D341Med (cell line): ENCODE measurements at places on chromosomes 6 and 20.

GRCh38 chr6:161377116-161377515, 103.3 kb upstream of the AGPAT4 start:
- no peak for DNase-seq

DNA sequence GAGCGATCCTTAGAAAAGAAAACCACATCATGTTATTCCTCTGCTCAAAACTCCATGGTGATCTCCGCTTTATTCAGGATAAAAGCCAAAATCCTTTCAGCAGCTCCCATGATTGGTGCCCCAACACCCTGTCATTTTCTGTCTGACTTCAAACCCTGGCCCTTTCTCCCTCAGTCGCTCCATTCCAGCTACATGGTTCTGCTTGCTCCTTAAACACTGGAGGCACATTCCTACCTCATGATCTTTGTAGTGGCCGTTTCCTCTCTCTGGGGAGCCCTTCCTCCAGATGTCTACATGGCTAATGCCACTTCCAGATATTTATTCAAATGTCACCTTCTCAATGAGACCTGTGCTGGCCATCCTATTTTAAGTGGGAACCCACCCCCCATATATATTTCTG, 100.8 kb downstream of the CAP2 start:
- no peak for DNase-seq

DNA sequence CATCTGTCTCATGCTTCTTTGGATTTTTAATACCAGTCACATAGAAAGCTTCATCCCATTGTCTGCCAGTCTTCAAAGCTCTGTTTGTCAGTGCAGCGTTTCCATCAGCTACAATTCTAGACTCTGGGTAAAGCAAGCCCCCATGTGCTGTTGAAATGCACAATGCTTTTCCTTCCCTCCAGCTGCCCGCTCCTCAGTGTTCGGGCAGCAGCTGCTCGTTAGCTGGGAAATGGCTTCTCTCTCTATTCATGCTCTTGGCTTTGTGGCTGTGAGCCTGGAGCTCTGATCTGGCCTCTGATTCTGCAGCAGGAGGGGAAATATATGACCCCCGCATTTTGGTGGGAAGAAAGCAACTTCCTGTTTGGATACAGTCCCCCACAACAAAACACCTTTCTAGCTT, 213.0 kb upstream of the CDYL start:
- no peak for DNase-seq

DNA sequence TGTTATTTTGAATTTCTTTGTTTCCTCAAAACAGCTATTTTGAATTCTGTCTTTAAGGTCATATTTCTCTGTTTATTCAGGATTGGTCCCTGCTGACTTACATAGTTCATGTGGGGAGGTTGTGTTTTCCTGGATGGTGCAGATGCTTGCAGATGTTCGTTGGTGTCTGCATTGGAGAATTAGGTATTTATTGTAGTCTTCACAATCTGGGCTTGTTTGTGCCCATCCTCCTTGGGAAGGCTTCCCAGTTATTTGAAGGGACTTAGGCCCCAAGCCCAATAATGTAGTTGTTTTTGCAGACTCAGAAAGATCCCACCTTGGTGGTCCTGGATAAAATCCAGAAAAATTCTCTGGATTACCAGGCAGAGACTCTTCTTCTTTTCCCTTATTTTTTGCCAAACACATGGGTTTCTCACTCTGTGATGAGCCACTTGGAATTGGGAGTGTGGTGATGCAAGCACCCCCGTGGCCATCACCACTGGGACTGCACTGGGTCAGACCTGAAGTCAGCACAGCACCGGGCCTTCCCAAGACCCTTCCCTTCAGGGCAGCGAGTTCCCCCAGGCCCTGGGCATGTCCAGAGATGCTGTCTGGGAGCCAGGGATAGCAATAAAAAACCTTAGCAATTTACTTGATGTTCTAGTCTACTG, 81.6 kb upstream of the EZR start:
- DNase-seq: no peak

- DNase-seq: no peak
Measured at GRCh38 chr6:41408982-41409381, 73.6 kb downstream of the NCR2 start.

DNA sequence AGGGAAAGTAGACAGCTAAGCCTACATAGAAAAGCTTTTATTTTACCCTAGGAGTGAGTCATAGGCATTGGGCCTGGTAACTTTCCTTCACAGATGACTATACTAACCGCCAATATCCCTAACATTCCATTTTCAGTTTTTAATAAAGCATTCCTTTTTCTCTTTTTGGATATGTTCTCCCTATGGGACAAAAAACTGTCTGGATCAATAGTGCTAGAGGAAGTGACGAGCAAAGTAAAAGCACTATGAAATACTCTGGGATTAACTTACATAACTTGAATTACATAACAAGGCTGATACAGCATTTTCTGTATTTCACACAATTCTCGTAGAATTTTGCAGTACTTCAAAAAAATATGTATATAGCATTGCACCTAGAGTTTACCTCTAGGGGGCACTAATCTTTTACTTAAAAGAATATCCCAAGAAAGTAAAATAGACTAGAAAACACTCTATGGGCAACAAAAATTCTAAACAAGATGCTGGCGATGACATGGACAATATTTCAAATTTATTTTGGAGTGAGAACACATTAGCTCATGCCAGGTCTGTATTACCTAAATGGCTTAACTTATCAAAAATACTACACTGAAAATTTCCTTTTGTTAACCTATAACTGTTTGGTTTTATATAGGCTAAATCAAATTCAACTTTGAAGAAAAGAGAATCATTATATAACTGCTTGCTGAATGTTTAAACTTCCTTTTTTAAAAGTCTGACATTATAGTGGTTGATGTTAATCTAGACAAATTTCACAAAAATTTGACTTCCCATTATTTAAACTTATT, 66.3 kb upstream of the DST start:
- no peak for DNase-seq

DNA sequence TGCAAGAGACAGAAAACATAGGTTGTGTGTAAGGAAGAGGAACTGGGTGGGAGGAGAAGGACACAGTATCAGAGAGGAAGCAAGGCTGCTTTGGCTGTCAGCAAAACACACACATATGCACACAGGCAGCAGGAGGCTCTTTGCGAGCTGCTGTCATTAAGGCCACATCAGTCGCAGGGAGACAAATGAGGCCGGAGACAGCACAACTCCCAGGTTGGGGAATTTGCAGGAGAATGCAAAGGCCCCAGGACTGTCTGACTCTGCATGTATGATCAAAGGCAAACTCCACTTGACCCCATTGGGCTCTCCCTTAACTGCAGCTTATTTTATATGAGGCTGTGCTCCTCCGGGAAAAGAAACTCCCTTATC, 35.3 kb downstream of the METTL24 start:
- no peak for DNase-seq

- no peak for DNase-seq
Measured at GRCh38 chr6:16345449-16346330, 107.3 kb downstream of the GMPR start.

DNA sequence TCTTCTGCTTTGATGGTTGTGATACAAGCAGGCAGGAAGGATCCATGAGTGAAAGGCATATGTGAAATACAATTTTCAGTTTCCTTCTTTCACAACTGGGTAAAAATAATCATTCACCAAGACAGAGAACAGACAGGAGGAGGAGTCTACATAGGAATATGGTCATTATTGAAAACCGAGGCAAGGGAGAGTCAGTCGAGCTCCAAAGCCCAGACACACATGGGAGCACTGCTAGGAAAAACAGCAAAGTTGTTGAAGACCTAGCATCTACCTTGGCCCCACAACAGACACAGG, 260.6 kb downstream of the ERMARD start:
- DNase-seq: no peak

- no peak for DNase-seq
Measured at GRCh38 chr6:43923376-43924221, 153.6 kb downstream of the VEGFA start.

- no peak for DNase-seq
Measured at GRCh38 chr20:24488064-24488799, 18.8 kb downstream of the SYNDIG1 start.

DNA sequence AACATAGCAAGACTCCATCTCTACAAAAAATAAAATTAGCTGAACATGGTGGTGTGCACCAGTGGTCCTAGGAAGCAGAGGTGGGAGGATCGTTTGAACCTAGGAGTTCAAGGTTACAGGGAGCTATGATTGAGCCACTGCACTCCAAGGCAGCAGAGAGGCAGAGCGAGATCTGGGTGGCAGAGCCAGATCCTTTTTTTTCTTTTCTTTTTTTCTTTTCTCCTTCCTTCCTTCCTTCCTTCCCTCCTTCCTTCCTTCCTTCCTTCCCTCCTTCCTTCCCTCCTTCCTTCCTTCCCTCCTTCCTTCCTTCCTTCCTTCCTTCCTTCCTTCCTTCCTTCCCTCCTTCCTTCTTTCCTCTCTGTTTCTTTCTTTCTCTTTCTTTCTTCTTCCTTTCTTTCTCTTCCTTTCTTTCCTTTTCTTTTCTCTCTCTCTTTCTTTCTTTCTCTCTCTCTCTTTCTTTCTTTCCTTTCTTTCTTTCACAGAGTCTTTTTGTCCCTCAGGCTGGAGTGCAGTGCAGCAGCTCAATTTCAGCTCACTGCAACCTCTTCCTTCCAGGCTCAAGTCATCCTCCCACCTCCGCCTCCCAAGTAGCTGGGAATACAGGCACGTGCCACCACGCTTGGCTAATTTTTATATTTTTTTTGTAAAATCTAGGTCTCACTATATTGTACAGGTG, 9.2 kb upstream of the VSTM2L start:
- no peak for DNase-seq

DNA sequence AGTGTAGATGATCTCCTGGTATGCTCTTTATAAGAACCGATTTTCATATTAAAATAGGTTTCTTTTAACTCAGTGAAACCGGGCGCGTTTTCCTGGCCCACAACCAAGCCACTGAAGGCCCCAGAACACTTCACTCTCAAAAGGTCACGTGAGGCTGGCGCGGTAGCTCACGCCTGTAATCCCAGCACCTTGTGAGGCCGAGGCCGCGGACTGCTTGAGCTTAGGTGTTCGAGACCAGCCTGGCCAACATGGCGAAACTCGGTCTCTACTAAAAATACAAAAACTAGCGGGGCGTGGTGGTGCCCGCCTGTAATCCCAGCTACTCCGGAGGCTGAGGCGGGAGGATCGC, 402 bp upstream of the TAF8 start:
- DNase-seq: no peak

DNA sequence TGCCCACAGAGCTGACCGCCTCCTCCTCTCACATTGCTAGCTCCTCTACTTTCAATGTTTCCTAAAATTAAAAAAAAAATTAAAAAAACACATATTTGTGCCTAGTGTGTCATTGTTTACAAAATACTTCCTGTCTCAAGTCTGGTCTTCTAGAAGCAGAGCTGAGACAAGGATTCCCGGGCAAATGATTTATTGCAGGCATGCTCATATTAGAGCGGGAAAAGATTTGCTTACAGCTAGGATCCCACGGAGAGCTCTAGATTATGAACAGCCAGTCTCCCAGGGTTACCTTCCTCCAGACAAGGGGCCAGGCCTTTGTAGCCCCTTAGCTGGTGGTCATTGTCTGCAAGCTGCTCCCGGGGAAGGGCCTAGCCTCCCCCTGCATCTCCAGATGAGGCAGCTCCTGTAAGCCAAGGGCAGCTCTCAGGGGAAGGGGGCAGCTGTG, 9.4 kb downstream of the PACSIN1 start:
- DNase-seq: no peak

DNA sequence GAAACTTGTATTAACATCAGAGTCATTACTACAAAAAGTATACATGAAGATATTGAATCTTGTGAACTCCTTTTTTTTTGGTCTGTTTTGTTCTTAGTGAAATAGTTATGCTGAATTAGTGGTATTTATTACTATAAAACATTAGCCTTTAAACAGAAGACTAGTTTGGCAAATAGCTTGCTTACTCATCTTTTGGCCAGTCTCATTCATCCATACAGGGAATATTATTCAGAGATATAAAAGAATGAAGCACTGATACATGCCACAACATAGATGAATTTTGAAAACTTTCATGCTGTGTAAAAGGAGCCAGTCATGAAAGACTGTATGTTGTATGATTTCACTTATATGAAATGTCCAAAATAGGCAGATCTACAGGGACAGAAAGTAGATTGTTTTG, 205.9 kb downstream of the ZFAND3 start:
- no peak for DNase-seq

GRCh38 chr20:44516491-44516890, 5.4 kb downstream of the SERINC3 start:
- no peak for DNase-seq

DNA sequence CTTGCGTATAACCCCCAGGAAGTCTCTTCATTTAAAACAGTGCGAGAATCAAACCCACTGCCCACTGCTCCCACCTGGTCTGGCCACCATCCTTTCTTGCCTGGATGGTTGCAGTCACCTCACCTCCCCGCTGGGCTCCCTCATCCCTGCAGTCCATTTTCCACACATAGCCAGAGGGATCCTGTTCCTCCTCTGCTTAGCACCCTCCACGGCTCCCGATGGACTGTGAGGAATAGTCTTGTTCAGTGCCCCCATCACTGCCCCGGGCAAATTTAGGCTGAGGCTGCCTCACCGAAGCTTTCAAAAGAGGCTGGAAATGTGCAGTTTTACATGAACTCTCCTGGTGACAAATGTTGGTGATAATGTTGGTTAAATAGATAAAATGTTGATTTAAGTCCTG, 17.7 kb downstream of the KCNG1 start:
- DNase-seq: no peak

DNA sequence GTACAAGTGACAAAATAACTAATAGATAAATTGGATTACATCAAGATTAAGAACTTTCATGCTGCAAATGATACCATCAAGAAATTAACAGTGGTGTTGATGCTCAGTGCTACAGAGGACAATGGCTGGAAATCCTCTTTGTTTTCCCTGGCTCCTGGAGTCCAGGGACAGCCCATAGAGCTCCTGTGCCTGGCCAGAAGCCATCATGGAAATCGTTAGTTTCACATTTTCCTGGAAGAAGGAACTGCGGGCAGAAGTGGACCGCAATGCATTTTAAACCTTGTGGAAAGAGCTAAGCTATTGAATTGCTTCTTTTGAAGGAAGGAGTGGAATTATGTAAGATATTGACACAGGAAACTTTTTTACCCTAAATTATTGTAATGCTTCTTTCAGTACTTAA, 276.0 kb downstream of the GJA1 start:
- DNase-seq: no peak

DNA sequence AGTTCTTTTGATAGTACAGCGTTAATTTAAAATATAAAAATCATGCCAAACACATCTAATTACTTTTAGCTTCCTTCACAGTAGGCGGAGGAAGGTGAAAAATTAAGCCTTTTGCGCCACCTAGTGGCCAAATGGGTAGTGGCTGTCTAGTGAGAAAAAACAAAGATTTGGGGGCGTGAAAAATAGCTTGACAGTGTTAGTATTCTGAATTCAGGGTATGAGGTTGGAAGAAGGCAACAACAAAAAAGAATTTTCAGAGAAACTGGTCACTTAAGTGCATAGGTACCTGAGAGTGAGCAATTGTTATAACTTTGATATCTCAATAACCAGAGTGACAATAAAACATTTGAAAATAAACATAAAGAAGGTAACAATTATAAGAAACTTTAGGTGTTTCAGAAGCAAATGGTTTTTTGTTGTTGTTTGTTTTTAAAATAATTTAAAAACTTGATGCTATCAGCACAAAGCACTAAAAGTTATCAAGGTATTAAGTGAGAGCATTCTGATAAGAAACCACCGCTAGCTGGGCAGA, 14.3 kb downstream of the PSMB9 start:
- peak; percentile 59 for DNase-seq
